Suprapubic skin (tissue), 4 donors: ENCODE measurements at places on chromosomes 4 and X.

DNA sequence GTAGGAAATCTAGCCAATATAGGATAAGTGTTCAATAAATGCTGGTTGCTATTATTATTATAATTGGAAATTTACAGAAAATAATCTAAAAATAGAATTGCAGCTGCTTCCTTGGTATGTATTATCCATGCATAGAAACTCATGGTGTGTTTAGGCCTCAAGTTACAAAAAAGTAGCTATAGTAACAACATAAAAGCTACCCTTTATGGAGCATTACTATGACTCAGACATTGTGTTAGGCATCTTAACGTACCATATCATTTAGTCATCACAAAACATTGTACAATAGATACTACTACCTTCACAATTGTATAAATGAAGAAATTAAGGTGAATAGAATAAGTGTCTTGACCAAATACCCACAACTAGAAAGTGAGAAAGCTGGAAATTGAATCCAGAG, 126.9 kb upstream of the NRK start:
- no peak for DNase-seq
- H3K27ac ChIP-seq = no peak overlapping the region
- no peak overlapping the region for H3K4me3 ChIP-seq
- no peaks in the 10 kb centered on the region for H3K36me3 ChIP-seq
- H3K4me1 ChIP-seq = no peaks in the 10 kb centered on the region

DNA sequence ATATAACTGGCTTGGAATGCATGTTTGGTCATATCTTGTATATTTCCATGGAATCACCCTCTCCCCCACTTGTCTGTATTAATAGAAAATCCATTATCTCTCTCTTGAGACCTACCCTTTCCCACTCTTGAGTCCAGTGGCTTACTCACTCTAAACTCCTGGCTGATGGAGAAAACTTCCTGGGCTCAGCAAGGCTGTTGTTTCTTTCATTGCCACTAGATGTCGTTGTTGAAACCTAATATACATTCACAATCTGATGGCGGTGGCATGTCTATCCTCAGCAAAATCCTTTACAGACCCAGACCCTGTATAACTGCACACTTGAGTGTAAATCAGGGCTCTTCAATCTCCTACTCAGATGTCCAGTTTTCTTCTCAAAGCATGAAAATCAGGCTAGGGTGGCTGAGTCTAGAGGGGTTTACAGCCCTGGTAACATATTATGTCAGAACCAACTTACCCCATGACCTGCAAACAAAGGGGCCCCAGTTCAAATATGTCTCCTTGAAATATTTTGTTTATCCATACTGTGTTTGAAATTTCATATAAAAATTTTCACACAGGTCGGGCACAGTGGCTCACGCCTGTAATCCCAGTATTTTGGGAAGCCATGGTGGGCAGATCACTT, 70.0 kb upstream of the FAM241A start:
- no peaks in the 10 kb centered on the region for H3K4me1 ChIP-seq
- no peak for DNase-seq
- no peaks in the 10 kb centered on the region for H3K27me3 ChIP-seq

GRCh38 chr4:38860788-38861424, 4.3 kb upstream of the TLR6 start:
- H3K4me1 ChIP-seq = peaks cover 17% of the 10 kb centered on the region
- no peak overlapping the region for H3K27ac ChIP-seq
- H3K4me3 ChIP-seq = no peak overlapping the region
- no peak for DNase-seq

GRCh38 chrX:150546711-150547153, 21.7 kb upstream of the MTM1 start:
- no peaks in the 10 kb centered on the region for H3K36me3 ChIP-seq
- peaks cover 19% of the 10 kb centered on the region for H3K4me1 ChIP-seq
- H3K27ac ChIP-seq = peak overlapping the region; percentile 81
- H3K27me3 ChIP-seq = no peaks in the 10 kb centered on the region
- DNase-seq = no peak
- no peak overlapping the region for H3K4me3 ChIP-seq

DNA sequence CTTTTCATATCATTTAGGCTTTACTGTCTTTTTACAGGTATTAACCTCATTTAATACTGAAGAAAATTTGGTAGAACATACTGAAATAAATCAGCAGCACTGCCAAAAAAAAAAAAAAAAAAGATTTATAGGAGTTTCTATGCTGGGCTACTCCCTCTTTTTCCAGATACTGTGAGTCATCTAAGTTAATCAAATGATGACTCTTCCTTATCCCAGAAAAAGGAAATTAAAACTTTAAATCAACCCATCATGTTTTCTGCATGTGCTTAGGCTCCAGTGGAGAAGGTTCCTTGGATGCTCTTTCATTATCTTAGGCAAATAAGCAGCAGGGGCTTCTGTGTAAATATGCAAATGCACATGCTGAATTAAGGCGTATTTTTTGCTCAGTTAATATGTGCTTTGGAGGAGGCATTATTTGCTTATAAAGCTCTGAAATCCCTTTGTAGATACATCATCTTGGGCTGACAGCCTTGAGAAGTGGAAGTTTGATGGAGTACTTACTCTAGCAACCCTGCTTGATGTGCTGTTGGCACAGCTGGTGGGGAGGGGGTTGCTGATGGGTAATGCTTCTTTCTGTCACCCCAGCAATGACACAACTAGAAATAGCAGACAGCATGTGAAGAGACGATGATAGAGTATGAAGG, 136.1 kb downstream of the C4orf33 start:
- no peaks in the 10 kb centered on the region for H3K4me1 ChIP-seq
- no peaks in the 10 kb centered on the region for H3K27me3 ChIP-seq
- H3K4me3 ChIP-seq = no peak overlapping the region
- no peak overlapping the region for H3K27ac ChIP-seq

GRCh38 chr4:13912966-13913365, 285.4 kb upstream of the BOD1L1 start:
- no peaks in the 10 kb centered on the region for H3K36me3 ChIP-seq
- H3K27ac ChIP-seq = no peak overlapping the region
- H3K4me1 ChIP-seq = no peaks in the 10 kb centered on the region
- no peaks in the 10 kb centered on the region for H3K27me3 ChIP-seq
- H3K4me3 ChIP-seq = no peak overlapping the region

- H3K36me3 ChIP-seq = no peaks in the 10 kb centered on the region
- no peak for DNase-seq
- H3K4me3 ChIP-seq = no peak overlapping the region
These were observed 368.0 kb upstream of the AGA start for GRCh38 chr4:177810220-177810619.

DNA sequence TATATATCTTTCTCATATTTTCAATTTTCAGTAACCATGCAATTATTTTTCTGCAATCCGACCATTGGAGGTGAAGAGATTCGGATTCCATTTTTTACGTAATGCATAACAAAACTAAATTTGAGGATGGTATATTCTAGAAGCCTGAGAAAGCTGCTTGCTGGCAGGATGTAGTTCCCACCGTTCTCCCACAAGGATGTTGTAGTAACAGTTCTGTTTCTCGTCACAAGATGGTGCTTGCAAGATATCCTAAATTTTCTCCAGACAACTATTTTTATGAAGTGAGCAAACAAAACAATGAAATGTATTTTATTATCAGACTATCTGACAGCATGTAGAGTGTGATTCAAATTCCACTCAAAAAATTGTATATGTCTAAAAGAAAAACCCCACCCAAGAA, 10.7 kb downstream of the PWWP3B start:
- H3K36me3 ChIP-seq = no peaks in the 10 kb centered on the region
- no peak for DNase-seq
- H3K4me3 ChIP-seq = no peak overlapping the region
- H3K27ac ChIP-seq = no peak overlapping the region
- H3K27me3 ChIP-seq = no peaks in the 10 kb centered on the region

DNA sequence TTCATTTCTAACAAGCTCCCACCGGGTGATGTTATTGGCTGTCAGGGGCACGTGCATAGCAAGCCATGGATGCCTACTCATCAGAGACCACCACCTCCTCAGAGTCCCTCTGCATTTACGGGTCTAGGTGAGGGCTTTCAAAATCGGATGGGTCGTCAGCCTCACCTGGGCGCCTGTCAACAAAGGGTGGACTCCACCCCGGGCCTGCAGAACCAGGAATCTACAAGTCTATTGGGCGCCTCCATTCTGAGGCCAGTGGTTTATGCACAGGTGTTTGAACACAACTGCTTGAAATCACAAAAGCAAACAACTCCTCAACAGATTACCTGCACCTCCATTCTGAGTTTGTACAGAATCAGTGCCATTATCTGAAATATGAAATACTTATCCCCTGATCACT, 318.9 kb downstream of the PTTG2 start:
- H3K27me3 ChIP-seq = no peaks in the 10 kb centered on the region
- no peak overlapping the region for H3K4me3 ChIP-seq
